Activated T-helper 1 cell treated with anti-CD3 and anti-CD28 coated beads, Interleukin-12 subunit alpha, Interleukin-12 subunit beta, Interleukin-2, Interleukin-4 antibody, amounts not matched to agents 30 ng/mL and 10 ng/mL and 1 ng/mL, durations not matched to agents 14 hours and 24 hours and 36 hours (primary cell): ENCODE measurements at places on chromosomes 3 and 15.

GRCh38 chr3:193943851-193944517, 192.0 kb upstream of the HES1 start:
- no peak for DNase-seq

DNA sequence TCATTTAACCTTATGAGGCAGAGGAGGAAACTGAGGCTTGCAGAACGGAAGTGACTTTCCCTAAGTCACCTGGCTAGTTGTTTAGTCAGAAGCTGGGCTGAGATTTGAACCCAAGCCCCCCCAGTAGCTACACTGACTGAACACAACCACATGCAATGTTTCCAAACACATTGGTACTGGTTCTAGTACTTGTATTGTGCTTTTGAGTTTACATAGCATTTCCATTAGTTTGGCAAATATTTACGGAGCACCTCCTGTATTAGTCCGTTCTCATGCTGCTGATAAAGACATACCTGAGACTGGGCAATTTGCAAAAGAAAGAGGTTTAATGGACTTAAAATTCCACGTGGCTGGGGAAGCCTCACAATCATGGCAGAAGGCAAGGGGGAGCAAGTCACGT, 56.3 kb upstream of the ITGA11 start:
- no peak for DNase-seq

DNA sequence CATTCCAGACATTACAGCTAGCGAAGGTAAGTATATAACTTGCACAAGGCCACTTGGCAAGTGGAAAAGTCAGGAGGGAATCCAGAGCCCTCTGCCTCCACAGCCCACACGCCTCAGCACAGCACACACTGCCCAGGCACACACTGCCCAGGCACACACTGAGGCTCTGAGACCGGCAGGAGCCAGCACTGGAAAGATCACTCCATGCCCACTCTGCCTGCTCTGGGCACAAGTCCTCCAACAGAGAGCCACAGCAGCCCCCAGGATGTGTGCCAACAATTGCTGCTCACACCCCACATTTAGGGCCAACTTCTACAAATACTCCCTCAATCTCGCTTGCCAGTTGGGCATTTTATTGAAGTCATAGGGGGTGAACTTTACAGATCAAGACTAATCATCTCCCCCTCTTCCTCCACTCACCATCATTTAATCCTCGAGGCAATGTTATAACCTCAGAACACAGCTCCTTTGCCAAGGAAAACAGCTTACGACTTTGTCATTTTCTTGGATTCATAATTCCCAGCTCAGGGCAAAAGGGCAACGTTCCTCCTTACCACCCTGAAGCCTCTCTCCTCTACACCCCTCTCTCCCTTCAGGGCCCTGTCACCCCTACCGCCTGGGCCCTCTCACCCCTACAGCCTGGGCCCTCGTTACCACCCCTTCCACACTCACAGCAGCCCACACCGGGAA, 53.0 kb upstream of the TPM1 start:
- DNase-seq: no peak

GRCh38 chr15:63971427-63971805, 74.9 kb downstream of the DAPK2 start:
- peak; percentile 55 for DNase-seq

DNA sequence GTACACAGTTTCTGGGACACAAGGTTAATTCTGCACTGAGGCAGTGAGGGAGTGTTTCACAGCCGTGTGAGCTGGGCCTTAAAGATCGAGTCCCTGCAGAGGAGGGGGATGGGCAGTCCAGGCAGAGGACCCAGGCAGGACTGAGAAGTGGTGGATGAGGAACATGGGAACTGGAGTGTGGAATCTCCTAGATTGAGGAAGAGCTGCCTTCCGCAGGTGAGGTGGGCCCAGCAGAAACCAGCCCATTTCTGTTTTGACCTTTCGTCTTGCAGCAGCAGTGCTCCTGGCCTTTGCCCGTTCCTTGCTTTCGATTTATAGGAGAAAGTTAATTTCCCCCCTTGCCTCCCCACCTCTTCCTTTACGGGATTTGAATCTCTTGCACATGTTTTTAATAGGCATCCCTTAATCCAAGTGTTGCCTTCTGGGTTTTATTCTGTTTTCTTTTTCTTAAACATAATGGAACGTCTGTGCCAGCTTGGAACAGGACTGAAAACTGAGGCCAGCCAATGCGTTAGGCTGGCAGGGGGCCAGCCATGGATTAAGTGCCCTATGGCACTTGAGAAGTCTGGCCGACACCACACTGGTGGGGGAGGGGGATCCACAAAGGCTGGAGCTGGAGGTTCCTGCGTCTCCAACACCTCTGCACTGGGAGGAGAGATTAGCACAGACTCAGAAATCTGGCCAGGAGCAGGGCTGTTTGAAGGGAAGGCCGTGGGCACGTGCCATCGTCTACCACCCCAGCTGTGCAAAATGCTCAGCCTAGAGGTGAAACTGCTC, 78.1 kb downstream of the AAGAB start:
- DNase-seq: no peak

DNA sequence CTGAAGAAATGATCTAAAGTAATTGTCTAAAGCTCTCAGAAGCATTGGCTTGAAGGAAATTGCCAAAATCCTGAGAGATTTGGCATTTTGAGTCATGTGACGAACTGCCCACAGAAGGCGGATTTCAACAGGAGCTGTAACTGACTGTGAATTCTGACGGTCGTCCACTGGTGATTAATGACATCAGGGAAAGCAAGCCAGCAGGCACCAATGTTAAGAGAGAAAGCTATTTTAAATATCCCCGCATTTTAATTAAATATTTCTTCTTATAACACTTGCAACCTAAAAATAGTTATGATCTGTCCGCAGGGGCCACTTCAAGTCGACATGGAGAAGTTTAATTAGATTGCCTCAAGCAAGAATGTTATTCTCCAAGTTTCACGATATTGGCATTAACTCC, 51.6 kb downstream of the WNT5A start:
- no peak for DNase-seq

DNA sequence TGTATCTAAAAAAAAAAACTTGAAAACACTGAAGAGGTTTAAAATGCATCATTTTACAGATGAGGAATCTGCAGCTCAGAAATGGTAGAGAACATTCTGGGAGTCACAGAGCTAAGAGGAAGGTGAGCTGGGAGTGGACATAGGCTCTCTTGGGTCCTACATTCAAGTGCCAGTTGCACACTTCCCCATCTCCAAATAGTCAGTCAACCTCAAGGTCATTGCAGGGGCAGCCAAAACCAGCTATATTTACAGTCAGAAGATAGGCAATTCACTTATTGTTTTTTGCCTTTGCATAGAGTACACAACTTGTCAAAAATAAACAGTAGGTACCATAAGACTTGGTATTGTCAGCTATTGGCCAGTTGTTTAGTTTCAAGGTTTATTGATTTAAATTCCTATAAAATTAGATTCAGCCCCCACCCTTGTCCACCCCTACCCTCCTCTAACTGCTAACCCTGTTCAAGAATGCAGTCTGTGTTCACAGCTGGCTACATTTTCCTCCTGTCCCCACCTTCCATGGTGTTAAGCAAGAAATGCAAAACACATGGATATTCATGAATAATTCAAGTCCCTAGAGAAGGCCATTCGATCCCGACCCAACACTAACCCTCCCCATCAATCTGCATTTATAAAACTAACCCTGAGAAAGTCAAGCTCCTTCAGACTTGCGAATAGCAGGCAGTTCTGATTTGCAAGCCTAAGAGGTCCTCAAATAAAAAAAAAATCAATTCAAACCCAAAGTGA, 567.0 kb upstream of the MCTP2 start:
- no peak for DNase-seq

DNA sequence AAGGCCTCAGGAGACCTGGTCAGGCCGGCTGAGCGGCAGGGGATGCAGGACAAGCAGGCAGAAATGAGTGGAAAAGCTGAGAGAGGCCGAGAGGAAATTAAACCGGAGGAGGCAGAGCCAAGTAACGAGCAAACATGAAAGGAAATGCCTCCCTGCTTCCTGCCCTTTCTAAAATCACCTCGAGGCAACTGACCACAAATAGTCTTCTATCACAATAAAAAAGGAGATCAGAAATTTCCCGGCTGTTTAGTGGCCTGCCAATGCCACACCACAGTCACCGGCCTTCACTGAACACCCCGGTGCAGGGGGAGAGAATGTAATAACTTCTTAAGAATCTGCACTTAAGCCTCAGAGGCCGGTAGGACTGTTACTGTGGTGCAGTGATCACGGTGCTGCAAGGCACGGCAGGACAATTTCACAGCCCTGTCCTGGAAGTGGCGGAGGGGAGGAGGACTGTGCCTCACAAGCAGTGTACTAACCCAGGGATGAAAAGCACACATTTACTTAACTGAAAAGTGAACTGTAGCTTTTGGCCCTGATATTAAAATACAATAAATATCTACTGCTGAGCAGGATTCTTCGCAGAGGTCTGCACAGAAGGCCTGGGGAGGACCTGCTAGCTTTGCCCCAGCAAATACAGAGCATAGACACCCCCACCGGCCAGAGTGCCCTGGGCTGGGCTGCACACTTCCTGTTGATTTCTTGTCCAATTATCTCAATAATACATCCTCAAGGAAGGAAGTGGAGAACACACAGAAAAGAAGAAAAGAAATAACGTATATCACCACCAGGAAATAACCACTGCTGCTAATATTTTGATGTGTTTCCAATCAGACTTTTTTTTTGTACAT, 183.5 kb upstream of the NSMCE3 start:
- DNase-seq: no peak

DNA sequence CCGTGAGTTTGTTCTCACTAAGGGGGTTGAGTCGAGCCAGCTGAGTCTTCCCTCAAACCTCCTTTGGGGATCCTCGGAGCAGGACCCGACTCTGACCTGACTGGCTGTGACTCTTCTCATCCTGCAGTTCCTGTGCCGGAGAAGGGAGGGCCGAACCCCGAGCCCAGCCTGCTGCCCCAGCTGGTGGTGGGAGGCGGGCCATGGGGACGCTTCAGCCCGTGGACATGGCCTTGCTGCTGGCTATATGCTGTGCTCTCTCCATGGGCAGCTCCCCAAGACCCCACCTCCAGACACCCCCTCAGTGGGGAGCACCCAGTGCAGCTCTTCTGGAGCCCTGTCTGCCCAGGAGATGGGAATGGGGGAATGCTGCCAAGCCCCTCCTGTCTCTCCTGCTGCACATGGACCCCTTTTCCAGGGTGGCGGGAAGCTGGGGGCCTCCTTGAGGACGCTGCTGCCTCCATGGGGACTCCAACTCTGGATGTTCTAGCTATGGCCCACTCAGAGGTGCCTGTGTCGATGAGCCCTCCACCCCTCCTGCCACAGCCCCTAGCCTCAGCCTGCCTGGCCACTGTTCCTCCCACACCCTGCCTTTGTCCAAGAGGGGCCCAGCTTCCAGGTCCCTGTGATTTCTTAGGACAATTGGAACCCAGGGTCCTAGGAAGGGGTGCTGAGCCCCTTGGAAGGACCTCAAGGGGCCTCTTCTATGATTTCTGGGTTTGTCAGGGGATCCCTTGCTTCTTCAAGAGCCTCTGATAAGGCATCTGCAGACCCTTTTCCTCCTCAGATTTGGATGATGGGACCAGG, 12.8 kb downstream of the C15orf39 start:
- DNase-seq: no peak

DNA sequence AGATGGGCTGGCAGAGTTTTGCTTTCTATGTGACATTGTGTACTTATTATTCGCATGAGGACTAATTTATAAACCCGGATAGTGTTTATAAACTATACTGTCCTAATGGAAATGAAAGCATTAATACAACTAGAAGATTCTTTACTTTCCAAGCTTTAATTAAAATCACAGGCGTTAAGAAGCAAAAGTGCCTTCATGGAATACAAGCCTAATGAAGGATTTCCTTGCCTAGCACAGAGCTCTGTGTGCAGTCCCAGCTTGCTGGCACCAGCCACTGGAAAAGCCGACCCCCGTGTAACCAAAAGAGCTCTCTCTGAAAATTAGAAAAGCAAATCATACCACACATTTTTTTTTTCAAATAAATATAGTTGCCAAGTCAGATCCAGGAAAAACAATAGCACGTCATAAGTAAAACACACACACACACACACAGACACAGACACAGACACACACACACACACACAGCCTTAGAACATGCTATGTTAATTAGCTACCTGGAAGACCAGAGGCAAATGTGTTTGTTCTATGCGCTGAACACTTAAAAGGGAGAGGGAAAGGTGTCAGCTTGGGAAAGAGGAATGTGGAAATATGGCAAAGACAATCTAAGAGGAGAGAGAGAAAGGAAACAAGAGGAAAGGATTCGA, 1084.2 kb downstream of the TUSC7 start:
- DNase-seq: no peak

GRCh38 chr3:171828902-171829770, 14.0 kb upstream of the TMEM212 start:
- no peak for DNase-seq

DNA sequence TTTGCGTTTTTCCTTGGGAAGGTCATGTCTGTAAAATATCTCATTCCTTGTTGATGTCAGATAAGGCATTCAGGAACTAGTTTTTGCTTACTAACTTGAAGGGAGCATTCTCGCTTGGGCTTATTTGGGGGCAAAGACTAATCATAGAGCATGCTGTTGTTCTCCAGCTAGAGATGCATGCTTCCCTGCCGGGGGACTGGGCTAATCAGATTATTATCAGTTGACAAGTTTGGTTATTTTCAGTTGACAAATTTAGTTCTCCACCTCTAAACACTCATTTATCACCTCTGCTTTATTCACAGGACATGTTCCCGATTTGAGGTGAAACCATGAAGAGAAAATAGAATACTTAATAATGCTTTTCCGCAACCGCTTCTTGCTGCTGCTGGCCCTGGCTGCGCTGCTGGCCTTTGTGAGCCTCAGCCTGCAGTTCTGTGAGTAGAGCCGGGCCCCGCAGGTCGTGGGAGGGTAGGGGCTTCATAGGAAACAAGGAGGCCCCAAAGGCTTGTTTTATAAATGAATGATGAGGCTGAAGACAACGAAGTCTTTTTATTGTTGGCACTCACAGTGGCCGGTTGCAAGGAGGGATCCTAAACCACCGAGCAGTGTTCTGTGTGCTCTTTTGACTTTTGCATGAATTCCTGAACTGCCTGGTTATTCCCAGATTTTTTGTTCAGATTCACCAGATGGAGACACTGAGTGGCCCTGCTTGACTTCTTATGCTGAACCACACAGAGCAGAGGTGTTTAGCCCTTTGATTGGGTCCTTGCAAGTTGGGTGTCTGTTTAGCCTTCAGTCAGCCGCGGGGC, 28.4 kb downstream of the PXYLP1 start:
- DNase-seq: no peak

DNA sequence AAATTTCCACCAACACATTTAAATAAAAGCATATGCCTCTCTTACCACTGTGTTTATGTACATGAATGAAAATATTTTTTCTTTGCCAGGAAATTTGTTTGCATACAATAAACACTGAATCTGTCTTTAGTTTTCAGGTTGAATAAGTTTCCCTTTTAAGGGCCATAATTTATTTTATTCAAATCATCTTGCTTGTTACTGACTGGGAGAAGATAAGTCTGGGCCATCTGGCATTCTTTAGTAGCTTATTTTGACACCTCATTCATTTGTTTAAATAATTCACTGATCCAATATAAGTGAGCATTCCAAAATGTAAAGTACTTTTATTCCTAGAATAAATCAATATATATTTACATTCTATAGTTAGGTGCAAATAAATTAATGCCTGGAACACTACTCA, 1001.3 kb downstream of the PLOD2 start:
- DNase-seq: no peak
